Non-pigmented ciliary epithelial cell (primary cell): ENCODE measurements at places on chromosomes 7 and 10.

DNA sequence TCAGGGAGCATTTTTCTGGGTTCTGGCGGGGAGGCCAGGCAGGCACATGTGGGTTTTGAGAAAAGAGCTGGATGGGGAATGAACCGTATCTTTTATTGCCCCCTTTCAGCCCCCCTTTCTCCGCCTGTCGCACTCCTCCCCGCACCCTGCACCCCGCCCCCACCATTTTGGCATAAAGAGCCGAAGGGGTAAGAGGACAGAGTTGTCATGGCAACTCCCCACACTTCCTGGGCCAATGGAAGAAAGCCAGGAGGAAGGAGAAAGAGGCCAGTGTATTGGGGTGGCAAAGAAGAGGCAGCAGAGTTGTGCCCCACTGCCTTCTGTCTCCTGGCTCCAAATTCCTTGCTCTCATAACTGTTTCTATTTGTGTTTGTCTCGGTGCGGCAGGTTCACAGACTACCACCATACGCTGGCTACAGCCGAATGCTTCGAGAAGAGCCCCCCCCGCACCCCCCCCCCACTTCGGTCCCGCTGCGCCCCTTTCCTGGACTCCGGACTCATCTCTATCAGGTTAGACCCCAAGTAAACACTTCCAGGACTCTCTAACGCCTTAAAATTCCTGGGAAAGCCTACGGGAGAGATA lies 3.4 kb downstream of the KCNIP2 start:
- no peak for DNase-seq

DNA sequence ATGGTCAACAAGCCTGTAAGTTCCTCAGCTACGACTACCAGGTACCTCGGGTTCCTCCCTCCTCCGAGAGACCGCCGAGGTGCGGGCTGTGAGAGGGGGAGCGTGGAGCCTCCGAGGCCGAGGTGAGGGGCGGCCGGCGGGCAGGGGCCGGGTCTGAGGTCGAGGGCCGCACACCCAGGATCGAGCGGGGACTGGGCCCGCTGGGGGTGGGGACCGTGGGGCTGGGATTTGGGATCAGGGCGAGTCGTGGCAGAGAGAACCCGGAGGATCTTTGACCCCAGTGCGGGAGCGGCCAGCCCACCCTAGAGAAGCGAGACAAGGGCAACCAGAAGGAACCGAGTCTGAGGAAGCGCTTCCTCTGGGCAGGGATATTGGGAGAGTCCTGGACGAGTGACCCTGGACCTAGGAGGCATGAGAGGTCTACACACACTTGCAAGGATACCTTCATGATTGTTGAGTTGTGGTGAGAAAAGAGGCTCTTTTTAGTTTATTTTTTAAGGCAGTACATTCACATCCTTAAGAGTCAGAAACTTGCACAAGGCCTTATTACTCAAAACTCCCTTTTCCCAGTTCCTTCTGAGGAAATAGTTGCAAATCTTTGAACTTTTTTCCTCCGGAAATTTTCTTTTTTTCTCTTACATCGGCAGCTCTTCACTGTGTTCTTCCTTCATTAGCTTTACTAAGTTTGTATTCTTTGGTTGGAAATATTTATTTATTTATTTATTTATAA lies 395 bp downstream of the ZNF487 start:
- DNase-seq, result no peak

GRCh38 chr10:78757344-78757925 lies 311.3 kb upstream of the ZMIZ1 start:
- peak; percentile 49 for DNase-seq

GRCh38 chr7:29588900-29589696 lies 25.5 kb downstream of the PRR15 start:
- no peak for DNase-seq

GRCh38 chr7:134782121-134782623 lies 2.7 kb downstream of the CALD1 start:
- DNase-seq, result no peak

DNA sequence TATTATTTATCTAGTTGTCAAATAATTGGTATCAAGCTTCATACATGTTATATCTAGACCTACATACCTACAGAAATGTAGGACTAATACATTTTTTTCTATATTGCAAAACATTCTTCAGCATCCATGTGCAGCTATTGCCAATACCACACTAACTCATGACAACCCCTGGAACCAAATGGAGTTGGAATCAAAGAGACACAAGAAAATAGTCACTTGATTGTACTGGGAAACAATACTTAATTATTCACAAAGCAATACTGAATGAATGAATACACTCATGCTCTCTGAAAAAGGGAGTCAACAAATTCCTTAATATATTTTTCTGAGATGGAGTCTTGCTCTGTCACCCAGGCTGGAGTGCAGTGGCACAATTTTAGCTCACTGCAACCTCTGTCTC lies 10.4 kb upstream of the CFAP43 start:
- no peak for DNase-seq

GRCh38 chr7:12643644-12644043 lies 43.8 kb upstream of the ARL4A start:
- no peak for DNase-seq

GRCh38 chr10:74406006-74406405 lies 255.0 kb downstream of the ADK start:
- no peak for DNase-seq

DNA sequence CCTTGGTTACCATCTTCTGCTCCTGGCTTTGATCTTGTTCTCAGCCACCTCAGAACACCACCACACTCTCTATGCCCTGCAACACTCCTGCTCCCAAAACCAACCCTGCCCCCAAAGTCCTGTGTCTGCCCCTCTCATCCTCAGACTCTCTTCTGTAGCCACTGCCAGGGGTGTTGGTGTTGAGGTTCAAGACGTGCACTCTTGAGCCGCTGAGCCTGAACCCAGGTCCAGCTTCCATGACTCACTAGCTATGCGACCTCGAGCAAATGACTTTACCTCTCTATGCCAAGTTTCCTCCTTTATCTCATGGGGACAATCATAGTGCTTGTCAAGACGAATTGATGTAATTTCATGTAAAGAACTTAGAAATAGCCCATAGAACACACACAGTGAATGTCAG lies 840 bp upstream of the ATP6V0A4 start:
- DNase-seq, result no peak

- no peak for DNase-seq
Measured at GRCh38 chr10:359093-359492, 223.8 kb downstream of the ZMYND11 start.

GRCh38 chr10:87927091-87927490 lies 63.7 kb downstream of the PTEN start:
- DNase-seq, result peak; percentile 22

GRCh38 chr7:69211739-69212138 lies 386.5 kb upstream of the AUTS2 start:
- no peak for DNase-seq

DNA sequence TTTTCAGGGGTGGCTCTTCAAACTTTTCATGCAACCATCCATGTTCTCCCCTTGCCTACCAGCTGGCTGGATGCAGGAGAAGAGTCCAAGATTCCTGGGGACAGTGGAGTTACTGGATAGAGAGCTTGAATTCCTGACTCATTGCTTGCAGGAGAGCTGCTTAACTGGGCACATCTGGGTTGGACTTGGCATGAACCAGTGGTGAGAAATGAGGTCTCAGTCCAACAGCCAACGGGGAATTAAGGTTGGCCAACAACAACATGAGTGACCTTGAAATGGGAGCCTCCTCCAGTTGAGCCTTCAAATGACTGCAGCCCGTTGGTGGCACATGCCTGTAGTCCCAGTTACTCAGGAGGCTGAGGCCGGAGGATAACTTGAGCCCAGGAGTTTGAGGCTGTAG lies 58.1 kb upstream of the OPN4 start:
- DNase-seq, result no peak

DNA sequence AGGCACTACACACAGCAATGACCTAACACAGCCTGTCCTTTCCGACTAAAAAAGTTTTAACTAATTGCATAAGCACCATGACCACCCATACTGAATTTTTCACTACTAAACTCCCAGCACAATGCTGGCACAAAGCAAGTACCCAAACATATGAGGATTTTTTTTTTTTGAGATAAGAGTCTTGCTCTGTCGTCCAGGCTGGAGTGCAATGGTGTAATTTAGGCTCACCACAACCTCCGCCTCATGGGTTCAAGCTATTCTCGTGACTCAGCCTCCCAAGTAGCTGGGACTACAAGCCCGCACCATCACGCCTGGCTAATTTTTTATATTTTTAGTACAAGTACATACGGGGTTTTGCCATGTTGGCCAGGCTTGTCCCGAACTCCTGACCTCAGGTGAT lies 5.1 kb downstream of the UBE2H start:
- no peak for DNase-seq

GRCh38 chr7:141411133-141411532 lies 140.1 kb upstream of the AGK start:
- no peak for DNase-seq

GRCh38 chr7:140314573-140315480 lies 83.5 kb downstream of the SLC37A3 start:
- no peak for DNase-seq

- DNase-seq, result no peak
Measured at GRCh38 chr10:50577681-50578350, 45.9 kb downstream of the SGMS1 start.

- DNase-seq, result no peak
Measured at GRCh38 chr7:85840554-85840953, 653.7 kb upstream of the SEMA3D start.

DNA sequence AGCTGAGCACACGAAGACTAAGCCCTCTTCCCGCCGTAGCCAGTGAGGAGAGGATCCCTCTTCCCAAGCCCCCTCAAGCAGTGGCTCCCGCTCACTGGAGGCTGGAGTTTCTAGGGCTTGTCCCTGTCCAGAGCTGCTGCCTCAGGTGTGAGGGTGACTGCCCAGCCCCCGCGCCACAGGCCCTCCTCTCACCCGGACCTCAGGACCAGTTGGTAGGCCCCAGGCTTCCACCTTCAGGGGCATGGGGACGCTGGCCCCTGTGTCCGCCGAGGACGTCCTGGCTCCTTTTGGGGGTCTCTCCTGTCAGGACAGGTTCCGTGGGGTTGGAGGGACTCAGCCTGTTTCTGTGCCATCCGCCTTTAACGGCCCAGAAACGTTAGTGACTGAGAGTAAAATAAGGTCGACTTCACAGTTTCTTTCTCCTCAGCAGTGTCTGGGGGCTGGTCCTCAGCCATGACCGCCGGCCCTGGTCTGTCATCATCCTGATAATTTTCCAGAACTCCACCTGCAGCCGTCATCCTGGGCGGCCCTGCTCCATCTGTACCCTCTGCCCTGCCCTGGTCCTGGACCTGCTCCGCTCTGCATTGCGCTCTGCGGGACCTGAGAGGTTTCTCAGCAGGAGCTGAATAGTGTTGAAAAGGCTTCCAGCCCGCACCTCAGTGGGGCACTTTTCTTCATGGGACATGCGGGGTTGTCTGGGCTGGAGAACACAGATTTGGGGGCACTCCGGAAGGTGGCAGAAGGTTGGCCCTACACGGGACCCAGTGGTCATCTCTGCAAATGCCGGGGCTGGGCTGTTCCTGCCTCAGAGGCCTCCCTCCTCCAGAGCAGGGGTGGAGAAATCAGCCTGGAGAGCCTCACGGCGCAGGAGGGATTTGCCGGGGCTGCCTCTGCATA lies 36.0 kb upstream of the FAM20C start:
- no peak for DNase-seq

DNA sequence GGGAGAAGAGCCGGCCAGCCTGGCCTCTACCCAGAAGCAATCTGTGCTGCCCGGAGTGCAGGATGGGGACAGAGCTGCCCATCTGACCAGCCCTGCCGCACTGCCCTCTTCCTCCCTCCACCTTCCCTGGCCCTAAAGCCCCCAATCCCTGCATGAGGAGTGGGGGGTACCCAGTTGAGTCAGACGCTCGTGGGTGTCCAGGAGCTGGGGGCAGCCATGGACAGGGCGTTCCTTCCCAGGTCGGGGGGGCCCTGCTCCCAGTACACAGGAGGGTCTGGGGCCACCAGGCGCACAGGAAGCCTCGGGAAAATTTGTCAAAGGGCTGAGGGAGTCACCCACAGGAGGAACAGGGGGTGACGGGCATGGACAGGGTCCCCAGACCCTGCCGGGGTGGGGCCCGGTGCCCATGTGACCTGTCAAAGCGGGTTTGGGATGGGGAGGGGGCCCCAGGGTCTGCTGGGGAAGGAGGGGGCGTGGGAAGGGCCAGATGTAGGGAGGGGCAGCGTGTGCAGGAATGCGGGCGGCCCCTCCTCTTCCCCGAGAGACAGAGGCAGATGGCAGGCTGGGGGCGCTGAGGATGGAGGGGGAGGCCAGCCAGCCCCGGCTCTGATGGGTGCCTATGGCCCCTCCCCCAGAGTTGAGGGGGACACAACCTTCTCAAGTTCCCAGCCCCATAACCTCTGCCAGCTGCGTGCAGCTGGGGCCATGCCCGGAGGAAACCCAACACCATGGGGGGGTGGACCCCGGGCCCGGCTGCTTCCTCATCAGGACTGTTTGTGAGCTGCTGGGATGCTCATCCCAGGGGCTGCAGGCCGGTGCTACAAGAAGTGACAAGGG lies 21.5 kb upstream of the GRIFIN start:
- no peak for DNase-seq

DNA sequence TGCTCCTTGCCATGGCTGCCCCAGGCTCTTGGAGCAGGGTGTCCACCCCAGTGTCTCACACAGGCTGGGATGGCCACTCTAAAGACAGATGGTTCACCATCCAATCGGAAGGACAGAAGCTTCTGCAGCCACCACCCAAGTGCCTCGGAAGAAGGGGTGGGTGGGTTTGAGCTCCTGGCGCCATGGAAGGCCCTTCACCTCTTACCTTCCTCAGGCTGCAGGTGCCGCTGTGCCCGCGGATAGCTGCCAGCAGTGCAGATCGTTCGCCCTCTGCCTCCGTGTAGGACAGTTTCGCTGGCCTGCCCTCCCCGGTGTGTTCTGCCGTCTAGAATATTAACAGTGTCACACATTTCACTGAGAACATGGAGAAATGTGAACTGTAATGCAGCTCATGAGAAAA lies 243.6 kb upstream of the GRB10 start:
- DNase-seq, result no peak

DNA sequence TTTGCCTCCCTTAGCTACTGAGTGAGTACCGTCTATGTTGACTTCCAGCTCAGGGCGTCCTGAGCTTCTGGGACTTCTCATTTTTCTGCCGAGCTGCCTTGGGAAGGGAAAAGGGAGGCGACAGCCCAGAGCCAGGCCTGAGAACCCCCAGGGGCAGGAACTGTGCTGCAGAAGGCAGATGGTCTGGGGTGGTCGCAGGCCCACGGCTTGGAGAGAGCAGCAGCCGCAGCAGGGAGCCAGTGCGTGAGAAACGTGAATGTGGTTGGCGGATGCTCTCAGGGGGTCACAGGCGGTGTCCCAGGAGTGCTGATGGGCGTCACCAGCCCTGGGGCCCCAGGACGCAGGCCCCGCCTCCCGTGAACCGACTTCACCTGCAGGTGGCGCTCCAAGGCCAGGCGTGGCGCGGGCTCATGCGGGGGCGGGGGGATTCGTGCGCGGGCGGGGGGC lies 9.2 kb upstream of the PWWP2B start:
- DNase-seq, result no peak

DNA sequence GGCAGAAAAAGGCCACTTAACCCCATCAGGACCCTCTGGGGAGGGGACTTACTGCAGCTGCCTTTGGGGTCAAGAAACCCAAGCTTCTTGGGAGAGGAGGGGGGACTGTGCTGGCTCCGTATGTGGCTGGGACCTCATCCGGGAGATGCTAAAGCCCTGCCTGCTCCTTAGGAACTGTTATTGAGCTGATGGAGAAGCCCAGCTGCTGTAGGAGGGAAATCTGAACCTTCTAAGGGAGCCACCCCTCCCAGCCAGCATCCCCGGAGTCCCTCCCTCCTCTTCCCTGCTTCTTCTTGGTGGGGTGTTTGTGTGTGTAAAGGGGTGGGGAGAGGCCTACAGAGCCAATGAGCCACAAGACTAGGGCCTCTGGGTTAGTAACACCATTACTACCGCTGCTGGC lies 8.2 kb downstream of the KCNIP2 start:
- no peak for DNase-seq

- no peak for DNase-seq
Measured at GRCh38 chr10:9003122-9003521, 948.6 kb downstream of the GATA3 start.

- DNase-seq, result no peak
Measured at GRCh38 chr7:74206589-74207120, 3.2 kb upstream of the LAT2 start.
